ENCODE measurements at places on chromosomes 1 and 21. TPM values are rescaled to one million over a fixed set of nuclear protein-coding genes. Genes with fewer than 3 reads are reported as not detected.

The ZNF648 gene
- total RNA-seq: not detected

The SERPINC1 gene
- total RNA-seq: 0.24 TPM

The PGLYRP3 gene
- total RNA-seq: not detected

The FNDC10 gene
- total RNA-seq: 0.46 TPM

The TFF3 gene
- total RNA-seq: not detected

The FASLG gene
- total RNA-seq: not detected

The GJA9 gene
- not detected for total RNA-seq

The PLA2G2F gene
- not detected for total RNA-seq

The NTNG1 gene
- 5.8 TPM for total RNA-seq

The DDAH1 gene
- total RNA-seq: 0.07 TPM

The C1orf141 gene
- total RNA-seq: not detected

The HMGN1 gene
- total RNA-seq: 344 TPM

The PCSK9 gene
- total RNA-seq: not detected

The ADIPOR1 gene
- total RNA-seq: 45.0 TPM

The CR1 gene
- total RNA-seq: 11.4 TPM

The GSTM1 gene
- total RNA-seq: 22.4 TPM

The TRNP1 gene
- 0.24 TPM for total RNA-seq

The SLC35A3 gene
- 18.3 TPM for total RNA-seq

The FAM131C gene
- not detected for total RNA-seq

The LEMD1 gene
- not detected for total RNA-seq

The FGR gene
- 28.8 TPM for total RNA-seq

The ANXA9 gene
- total RNA-seq: not detected

The C4BPB gene
- 0.17 TPM for total RNA-seq

The ERG gene
- total RNA-seq: not detected

The FAM167B gene
- total RNA-seq: 1.2 TPM

The S100A7A gene
- not detected for total RNA-seq

The PROX1 gene
- 1.00 TPM for total RNA-seq

The C1orf116 gene
- 0.09 TPM for total RNA-seq

The TPTE gene
- total RNA-seq: not detected

The RSPH1 gene
- total RNA-seq: 0.38 TPM

The MMP23B gene
- 0.32 TPM for total RNA-seq

The CELA3A gene
- total RNA-seq: not detected

The SELP gene
- 0.27 TPM for total RNA-seq

The COL8A2 gene
- total RNA-seq: 0.24 TPM

The OR10T2 gene
- total RNA-seq: not detected

The BACH1 gene
- total RNA-seq: 141 TPM

The NBPF20 gene
- 5.5 TPM for total RNA-seq
